ENCODE measurements at places on chromosomes 1 and 21.

- DNase-seq = no peak
These were observed 93.5 kb downstream of the WDR4 start for GRCh38 chr21:42785666-42786427.

DNA sequence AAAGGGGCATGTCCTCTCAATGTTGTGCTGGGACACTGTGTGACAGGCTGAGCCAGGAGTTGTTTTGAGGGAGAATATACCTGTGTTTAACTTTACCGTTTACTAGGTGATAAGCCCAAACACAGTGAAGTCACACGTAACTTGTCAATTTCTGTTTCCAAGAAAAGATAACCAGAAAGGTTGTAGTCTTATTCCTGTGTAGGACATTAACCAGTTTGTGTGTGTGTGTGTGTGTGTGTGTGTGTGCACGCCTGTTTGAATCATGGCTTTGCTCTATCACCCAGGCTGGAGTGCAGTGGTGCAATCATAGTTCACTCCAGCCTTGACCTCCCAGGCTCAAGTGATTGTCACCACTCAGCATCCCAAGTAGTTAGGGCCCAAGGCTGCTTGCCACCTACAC is 83.6 kb downstream of the MRPS6 start:
- no peak for DNase-seq

DNA sequence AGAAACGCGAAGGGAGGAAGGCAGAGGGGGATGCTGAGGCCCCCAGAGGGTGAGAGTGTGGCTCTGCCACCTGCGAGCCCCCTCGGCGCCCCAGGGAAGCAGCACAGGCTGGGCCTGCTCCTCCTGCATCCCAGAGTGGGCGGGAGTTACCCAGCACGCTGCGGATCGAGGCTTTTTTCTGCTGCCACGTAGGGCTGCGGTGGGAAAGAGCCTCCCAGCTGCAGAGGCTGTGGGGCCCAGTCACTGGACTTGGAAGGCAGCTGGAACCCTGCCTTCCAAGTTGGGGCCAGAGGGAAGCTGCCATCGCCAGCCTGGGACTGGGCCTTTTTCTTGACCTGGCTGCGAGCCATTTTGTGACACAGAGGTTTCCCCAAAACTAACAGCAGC is 2.3 kb upstream of the GRIK3 start:
- no peak for DNase-seq

DNA sequence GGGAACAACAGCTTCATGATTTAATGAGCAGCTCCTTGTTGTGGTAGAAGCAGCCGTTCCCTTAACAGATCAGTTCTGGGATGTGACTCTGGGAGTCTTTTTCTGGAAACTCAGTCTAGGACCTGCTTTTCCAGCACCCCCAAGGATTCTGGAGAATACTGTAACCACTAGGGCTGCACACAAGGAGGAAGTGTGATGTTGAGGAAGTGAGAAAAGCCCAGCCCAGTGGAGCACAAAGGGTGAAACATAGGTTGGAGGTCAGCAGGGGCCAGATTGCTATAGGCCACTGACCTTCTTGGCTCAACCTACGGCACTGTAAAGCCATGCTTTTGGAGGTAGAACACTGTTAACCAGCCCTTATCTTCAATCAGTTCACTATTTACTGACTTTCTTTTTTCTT is 10.1 kb upstream of the PLA2G5 start:
- no peak for DNase-seq

- DNase-seq = no peak
These were observed 453.2 kb downstream of the PTPRU start for GRCh38 chr1:29689372-29690030.
